ENCODE measurements at places on chromosomes 2 and 18.

- no peak for DNase-seq
Observed at GRCh38 chr2:33897741-33898140, 298.6 kb upstream of the FAM98A start.

- no peak for DNase-seq
Observed at GRCh38 chr2:134943540-134943939, 24.9 kb downstream of the CCNT2 start.

- DNase-seq, result no peak
Observed at GRCh38 chr2:241844831-241845578, 13.7 kb downstream of the PDCD1 start.

DNA sequence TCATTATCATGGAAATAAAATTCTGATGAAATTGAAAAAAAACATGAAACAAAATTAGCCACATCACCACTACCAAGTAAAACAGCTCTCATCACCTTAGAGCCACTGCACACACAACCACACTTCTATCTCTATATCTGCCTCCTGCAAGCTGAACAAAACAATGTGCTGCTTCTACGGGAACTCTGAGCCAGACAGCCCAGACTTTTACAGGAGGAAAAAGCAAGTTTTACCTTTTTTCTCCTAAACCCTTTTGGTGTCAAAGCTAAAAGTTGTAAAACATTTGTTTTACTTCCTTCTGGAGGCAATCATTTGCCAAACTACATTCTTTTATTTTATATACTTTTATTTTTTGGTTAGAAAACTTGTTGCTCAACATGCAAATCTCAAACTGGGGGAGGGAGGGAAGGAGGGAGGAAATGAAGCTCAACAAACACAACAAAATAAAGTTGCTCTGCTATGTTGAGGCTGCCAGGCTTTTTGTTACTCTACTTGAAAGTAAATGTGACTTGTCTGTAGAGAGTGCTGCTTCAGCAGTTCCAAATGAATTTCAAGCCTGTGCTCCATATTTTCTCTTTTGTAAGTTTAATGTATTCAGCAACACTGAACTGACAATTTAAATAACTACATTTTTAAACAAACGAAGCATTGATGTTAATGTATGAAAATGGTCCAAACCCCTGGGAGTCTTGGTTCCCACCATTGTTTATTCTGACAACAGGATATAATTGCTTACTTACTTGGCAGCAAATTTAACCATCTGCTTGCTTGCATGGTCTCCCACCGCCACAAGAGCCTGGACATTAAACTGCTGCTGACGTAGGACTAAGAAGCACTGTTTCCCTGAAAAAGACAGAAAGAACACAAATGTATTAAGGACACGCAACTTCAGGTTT is 24.5 kb downstream of the DARS1 start:
- DNase-seq, result no peak

GRCh38 chr2:101185085-101185484 is 33.9 kb upstream of the TBC1D8 start:
- no peak for DNase-seq

- DNase-seq, result no peak
Observed at GRCh38 chr18:984004-984403, 79.3 kb downstream of the ADCYAP1 start.

- no peak for DNase-seq
Observed at GRCh38 chr18:11040823-11041656, 108.3 kb downstream of the PIEZO2 start.

DNA sequence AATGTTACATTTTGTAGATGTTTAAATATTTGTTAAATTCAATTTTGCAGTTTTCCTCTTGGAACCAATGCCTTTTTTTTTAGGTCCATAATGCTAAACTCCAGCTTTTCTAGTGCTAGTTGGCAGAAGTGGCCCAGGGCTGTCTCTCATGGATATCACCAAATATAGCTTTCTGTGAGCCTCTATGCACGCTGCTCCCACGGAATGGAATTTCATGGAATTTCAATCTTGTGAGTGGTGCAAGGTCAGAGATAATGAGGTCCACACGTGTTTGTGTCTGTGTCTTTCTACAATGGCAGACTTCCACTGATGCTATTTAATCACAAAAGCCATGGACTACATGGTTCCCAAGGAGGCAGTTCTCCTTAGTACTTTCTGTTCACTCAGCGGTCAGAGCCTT is 191.5 kb upstream of the PARD3B start:
- DNase-seq, result no peak

Data from memory B cell (primary cell).